Activated CD8-positive, alpha-beta memory T cell treated with anti-CD3 and anti-CD28 coated beads, Interleukin-2, amount 10 ng/mL, durations not matched to agents 7 days and 5 days (primary cell): ENCODE measurements at places on chromosomes 5 and 9. TPM values are rescaled to one million over a fixed set of nuclear protein-coding genes. Genes with fewer than 3 reads are reported as not detected.

The TBC1D13 gene
- total RNA-seq, result 21.5 TPM

GRCh38 chr5:75465480-75465879, 45.9 kb downstream of the CERT1 start:
- H3K36me3 ChIP-seq, result peaks cover 32% of the 10 kb centered on the region
- DNase-seq, result no peak
- H3K27me3 ChIP-seq, result no peaks in the 10 kb centered on the region
- no peak overlapping the region for H3K27ac ChIP-seq
- no peak overlapping the region for H3K4me3 ChIP-seq

- no peak for DNase-seq
- H3K4me1 ChIP-seq, result peaks cover 4% of the 10 kb centered on the region
- no peak overlapping the region for H3K27ac ChIP-seq
- no peak overlapping the region for H3K4me3 ChIP-seq
Measured at GRCh38 chr5:98425640-98426039, 347.8 kb upstream of the RGMB start.

DNA sequence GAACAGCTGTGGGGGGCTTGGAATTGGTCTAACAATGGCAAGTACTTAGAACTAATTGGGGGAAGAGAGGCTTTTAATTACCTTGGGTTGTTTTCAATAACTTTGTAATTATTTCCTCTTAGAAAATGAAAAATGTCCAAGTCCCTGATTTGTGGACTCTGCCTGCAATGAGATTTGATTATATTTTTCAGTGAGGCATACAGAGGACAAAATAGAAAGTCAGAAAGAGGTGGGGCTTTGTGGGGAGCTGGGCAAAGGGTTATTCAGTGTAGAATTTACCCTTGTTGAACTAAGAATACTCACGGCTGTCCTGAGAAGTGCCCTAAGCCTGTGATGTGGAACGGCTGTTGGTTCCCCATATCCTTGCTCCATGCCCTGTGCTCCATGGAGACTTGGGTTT, 153.0 kb downstream of the ICE1 start:
- no peaks in the 10 kb centered on the region for H3K4me1 ChIP-seq
- no peaks in the 10 kb centered on the region for H3K36me3 ChIP-seq
- peaks cover 4% of the 10 kb centered on the region for H3K27me3 ChIP-seq

- DNase-seq, result no peak
- peaks cover 13% of the 10 kb centered on the region for H3K27me3 ChIP-seq
- H3K4me1 ChIP-seq, result no peaks in the 10 kb centered on the region
- H3K27ac ChIP-seq, result no peak overlapping the region
- no peak overlapping the region for H3K4me3 ChIP-seq
Measured at GRCh38 chr9:20111173-20111843, 322.5 kb upstream of the SLC24A2 start.

- no peaks in the 10 kb centered on the region for H3K4me1 ChIP-seq
- H3K4me3 ChIP-seq, result no peak overlapping the region
- no peak overlapping the region for H3K27ac ChIP-seq
- H3K36me3 ChIP-seq, result no peaks in the 10 kb centered on the region
- no peaks in the 10 kb centered on the region for H3K27me3 ChIP-seq
Measured at GRCh38 chr5:89996890-89997289, 412.7 kb downstream of the CETN3 start.
